ENCODE measurements at places on chromosomes 7 and 10.
A peak's percentile ranks its signal among the peaks of the same experiment; 100 is the strongest.

GRCh38 chr10:131439705-131440104 is 128.2 kb upstream of the TCERG1L start:
- DNase-seq: no peak

DNA sequence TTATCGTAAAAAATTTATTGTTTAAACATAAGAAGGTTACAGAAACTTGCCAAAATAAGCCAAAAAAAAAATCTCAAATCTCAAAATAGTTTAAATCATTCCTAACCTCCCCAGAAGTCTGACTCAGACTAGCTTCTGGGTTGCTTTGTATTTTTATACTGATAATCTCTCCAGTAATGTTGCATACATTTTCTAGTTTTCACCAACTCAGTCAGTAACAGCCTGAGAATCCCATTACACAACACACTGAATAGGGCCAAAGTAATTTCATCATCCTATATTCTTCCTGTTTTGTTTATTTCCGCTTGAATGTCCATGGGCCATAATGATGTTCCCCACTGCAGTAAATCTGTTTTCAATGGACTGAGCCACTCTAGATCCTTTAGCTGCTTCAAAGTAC is 478.5 kb downstream of the GPAM start:
- DNase-seq: no peak

DNA sequence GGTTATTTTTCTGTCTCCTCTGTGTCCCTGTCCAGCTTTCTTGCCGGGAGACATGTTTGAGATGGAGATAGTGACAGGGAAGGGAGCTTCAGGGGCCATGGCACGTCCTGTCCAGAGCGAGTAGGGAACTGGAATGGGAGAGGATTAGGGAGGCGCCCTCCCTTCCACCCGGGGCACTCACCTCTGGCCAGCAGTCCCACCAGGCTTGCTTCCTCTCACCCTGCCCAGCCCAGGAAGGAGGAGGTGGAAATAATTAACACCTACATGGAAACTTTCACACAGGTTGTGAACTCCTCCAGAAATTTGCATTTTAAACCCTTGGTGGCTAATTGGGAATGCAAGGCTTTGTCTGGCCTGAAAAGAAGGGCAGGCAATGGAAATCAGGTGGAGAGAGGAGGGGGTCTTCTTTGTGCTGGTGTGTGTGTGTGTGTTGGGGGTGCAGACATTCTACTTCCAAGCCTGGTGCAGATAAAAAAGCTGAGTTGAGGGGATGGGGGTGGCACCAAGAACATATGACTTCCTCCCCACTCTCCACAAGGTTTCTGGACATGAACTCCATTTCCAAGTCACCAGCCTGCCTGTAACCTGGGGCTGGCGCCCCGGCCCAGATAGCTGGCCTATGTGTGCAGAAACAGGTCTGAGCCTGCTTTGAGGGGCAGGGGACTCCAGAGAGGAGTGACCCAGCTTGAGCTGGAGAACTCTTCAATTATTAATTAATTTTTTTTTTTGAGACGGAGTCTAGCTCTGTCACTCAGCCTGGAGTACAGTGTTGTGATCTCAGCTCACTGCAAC is 199.4 kb downstream of the CYP26A1 start:
- no peak for DNase-seq

- DNase-seq: peak; percentile 30
Observed at GRCh38 chr7:29113384-29114102, 32.8 kb downstream of the CPVL start.

- DNase-seq: peak; percentile 31
Observed at GRCh38 chr7:18866359-18867036, 250.9 kb downstream of the TWIST1 start.

DNA sequence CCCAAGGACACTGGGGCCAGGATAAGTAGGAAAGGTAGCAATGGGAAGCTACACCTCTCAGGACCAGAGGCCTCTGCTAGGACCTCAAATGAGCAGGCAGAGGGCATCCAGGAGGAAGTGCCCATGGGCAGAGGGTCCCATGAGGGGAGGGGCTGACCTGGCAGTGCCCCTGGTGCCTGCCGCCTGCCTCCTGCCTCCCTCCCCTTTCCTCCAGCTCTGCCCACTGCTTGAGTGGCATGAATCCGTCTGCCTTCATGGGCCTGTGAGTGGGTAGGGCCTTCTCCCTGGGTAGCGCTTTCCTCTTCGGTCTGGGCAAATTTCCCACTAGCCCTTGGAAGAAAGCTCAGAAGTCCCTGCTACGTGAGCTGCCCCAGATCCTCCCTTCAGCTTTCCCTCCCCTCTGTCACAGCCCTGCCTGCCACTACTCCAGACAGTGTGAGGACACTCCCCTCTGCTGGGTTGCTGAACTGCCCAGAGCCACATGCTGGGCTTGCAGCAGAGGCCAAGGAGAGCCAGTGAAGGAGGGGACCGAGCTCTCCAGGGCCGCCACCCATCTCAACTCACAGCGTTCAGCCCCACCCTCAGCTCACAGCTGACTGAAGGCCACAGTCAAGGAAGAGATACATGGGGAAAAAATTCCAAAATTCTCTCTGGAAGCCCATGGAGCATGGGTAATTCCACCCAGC is 141.4 kb downstream of the ARHGAP22 start:
- peak; percentile 28 for DNase-seq

DNA sequence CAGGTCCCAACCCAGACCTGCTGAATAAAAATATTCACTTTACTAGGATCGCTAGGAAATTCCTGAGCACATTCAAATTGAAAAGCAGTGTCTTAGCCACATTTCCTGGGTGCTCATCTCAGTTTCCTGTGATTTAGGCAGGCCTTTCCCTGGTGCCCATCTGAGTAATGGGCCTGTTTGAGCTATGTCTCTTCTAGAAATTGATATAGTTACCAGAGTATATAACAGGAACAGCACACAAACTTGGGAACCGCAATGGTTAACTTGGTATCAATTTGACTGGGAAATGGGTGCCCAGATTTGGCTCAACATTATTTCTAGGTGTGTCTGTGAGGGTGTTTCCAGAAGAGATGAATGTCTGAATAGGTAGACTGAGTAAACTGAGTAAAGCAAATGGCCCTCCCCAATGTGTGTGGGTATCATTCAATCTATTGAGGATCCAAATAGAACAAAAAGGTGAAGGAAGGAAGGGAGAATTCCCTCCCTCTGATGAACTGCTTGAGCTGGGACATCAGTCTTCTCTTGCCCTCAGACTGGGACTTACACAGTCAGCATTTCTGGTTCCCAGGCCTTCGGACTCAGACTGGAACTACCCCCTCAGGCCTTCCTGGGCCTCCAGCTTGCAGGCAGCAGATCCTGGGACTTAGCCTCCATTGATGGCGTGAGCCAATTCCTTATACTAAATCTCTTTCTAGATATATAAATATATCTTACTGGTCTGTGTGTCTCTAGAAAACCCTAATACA is 99.1 kb downstream of the CCDC71L start:
- no peak for DNase-seq

DNA sequence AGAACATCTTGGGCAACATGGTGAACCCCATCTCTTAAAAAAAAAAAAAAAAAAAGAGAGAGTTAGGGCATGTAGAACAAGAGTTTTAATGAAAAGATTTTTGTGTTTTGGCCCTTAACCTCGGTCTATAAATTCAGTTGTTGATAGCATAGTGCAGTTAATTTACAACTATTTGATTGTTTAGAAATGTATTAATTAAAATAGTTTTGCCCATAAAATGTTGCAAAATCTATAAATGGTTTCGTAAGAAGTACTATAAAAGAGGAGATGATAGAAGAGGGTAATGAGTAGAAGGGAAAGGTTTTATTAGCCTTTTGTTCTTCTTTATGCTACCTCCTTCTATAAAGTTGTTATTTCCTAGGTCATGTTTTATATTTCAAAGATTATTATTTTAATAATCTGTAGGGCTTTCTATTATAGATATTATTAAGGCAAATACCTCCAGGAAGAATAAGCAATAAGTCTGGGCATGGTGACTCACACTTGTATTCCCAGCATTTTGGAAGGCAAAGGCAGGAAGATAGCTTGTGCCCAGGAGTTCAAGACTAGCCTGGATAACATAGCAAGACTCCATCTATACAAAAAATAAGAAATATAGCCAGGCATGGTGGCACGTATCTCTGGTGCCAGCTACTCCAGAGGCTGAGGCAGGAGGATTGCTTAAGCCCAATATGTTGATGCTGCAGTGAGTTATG is 73.3 kb downstream of the MCU start:
- no peak for DNase-seq

GRCh38 chr7:100476101-100476780 is 2.8 kb downstream of the TSC22D4 start:
- no peak for DNase-seq

Data from eye (tissue), 1 donor.